Stimulated activated CD8-positive, alpha-beta memory T cell treated with anti-CD3 and anti-CD28 coated beads, Interleukin-4, amount 100 ng/mL, for 1 hour (primary cell): ENCODE measurements at places on chromosomes 16 and 17.

DNA sequence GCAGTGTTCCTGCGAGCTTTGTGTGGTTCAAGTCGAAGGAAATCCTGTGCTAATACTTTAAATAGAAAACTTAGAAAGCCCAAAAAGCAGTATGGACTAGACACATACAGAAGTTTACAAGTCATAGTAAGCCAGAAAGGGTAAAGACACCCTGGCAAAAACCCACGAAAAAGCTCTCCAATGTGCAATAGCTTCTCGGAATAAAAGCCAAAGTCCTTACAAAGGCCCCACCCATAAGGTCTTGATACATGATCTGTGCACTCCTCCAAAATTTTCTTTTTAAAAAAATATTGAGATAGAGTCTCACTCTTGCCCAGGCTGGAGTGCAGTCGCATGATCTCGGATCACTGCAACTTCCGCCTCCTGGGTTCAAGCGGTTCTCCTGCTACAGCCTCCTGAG lies 10.3 kb downstream of the C16orf86 start:
- no peak for DNase-seq

DNA sequence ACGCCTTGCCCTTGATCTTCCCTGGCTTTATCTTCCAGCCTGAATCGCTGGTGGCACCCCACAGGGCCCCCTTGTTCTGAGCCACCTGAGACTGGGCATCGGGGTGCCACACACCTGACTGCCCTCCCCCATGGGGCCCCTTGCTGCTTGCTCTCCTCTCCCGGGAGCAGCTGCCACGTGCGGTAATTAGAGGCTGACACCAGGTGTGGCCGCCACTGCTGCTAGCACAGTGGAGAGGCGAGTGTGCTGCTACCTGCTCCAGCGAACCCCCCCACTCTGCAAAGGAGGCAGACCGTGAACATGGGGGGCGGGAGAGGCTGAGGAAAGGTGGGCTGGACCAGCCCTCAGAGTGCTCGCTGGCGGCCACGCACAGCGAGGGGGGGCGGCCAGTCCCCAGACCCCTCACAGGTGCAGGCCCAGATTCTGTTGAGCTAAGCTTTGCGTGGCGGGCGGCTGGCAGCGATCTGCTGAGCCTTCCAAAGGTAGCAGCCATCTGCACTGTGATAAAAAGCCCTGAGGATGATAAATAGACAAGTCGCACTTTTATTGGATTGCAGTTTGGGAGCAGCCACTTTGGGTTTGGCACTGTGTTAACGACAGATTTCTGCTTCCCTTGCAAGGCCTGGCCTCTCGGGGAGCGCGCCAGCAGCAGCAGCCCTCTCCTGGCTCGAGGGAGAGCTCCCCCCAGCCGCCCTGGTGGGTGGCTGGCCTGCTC lies 167.9 kb upstream of the GSE1 start:
- no peak for DNase-seq

GRCh38 chr16:72159801-72160200 lies 12.2 kb downstream of the PMFBP1 start:
- DNase-seq, result no peak

GRCh38 chr17:28716740-28717577 lies 709 bp downstream of the RAB34 start:
- DNase-seq, result no peak
